ENCODE measurements at places on chromosomes 6 and 20.

DNA sequence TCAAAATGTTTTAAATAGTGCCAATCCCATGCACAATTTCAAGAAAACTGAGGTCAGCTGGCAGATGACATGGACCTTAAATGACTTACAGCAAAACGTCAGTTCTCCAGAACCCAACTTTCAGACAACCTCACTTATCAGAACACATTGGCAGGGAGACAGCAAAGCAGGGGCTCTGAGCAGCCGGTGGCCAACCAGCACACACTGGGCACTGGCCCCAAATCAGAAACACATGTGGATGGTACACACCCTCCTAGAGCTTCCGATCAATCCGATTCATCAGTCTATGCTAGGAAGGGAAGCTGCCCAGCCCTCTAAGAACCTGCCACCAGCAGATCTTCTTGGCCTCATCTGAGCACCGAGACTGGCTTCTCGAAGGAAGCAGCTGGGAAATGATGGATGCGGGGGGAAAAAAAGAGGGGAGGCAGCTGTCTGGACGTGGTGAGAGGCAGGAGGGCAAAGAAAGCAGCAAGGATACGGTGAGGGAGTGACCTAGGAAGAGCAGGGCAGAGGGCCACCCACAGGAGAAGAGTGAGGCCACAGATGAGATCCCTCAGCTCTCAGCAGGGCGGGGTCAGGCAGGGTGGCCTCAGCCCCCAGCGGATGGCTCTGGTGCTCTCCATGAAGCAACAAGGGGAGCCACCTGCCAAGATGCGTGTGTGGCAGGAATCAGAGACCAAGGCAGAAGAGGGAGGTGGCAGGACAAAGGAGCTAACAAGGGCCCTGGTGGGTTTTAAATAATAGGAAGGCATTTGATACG is 32.9 kb downstream of the TAF4 start:
- DNase-seq, result no peak

DNA sequence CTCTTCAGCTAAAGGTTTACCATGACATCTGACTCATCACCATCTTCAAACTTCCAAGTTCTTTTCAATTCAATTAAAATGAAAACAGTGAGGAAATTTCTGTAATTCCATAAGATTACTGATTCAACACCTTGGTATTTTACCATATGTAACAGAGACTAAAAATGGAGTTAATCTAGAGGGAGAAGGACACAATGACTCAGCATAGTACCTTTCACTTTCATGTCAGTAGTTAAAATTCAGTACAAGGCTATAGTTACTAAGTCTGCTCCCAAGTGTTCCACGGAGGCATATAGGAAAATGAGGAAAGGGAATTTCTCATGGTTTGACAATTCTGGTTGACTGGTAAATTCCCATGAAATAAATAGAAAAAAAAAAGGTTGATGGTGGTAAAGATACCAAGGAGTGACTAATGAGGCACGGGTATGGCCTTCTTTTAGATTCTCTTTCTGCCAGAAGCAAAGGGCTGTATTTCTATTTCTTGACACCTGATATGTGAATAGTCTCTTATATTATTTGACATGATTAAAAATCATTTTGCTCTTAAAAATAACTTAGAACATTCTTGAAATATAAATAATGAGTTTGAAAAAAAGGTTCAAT is 526.7 kb upstream of the ADGRB3 start:
- no peak for DNase-seq

GRCh38 chr6:140063021-140063399 is 688.6 kb upstream of the CITED2 start:
- no peak for DNase-seq

DNA sequence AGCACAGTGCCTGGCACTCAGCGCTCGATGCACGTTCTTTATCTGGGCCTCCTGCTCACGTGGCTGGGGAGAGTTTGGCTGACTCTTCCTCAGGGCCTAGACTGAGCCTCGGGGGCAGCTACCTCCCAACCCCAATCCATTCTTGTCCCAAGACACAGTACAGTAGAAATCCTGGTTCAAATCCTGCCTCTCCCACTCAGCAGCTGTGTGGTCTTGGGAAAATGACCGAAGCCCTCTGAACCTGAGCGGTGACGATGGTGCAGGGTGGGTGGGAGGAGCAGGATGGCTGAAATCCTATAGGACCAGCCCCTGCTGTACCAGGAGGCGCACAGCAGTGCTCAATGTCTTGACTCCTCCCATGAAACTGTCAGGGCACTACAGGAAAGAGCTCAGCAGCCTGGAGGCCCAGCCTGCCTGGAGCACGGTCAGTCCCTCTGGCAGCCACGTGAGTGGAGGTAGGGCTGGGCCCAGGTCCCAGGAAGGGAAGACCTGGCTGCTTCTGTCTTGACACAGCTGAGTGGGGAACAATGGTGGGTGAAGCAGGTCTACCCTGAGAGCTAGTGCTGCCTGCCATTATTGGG is 31.5 kb downstream of the PDRG1 start:
- DNase-seq, result no peak

DNA sequence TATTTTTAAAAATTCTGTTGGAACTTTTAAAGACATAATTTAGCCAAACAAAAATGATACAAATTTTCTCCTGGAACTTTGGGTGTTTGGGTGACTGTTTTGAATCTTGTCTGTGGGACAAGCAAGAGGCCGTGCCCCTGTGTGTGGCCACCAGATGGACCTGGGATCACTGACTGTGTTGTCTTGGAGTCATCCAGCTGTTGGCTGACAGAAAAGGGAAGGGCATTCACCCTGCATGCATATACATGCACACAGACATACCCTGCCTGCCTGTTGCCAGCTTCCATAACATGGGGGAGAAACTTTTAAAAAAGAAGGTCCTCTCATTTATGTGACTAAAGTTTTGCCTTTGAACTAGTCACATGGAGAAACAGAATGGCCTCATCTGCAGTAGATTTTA is 72.7 kb downstream of the BLOC1S5 start:
- DNase-seq, result no peak

DNA sequence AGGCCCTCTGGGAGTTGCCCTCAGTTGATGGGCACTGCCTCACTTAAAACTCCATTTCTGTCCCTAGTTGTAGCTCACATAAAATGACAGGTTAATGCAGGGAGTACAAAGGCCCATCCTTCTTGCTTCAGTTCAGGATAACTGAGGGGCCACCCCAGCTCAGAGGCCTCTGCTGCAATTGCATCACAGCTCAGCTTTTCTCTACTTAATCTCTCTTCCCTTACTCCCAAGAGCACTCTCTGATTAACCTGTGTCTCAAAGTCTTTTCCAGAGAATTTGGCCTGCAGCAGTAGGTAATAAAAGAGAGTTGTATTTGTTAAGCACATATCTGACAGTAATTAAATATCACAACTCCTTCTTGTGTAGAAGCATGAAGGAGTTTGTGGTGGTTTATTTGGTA is 40.9 kb upstream of the FLRT3 start:
- DNase-seq, result no peak

Measured in NCI-H1092 (cell line).